ENCODE measurements at places on chromosomes 5 and 9. TPM values are rescaled to one million over a fixed set of nuclear protein-coding genes. Genes with fewer than 3 reads are reported as not detected.

The GPR21 gene
- 0.68 TPM for total RNA-seq

DNA sequence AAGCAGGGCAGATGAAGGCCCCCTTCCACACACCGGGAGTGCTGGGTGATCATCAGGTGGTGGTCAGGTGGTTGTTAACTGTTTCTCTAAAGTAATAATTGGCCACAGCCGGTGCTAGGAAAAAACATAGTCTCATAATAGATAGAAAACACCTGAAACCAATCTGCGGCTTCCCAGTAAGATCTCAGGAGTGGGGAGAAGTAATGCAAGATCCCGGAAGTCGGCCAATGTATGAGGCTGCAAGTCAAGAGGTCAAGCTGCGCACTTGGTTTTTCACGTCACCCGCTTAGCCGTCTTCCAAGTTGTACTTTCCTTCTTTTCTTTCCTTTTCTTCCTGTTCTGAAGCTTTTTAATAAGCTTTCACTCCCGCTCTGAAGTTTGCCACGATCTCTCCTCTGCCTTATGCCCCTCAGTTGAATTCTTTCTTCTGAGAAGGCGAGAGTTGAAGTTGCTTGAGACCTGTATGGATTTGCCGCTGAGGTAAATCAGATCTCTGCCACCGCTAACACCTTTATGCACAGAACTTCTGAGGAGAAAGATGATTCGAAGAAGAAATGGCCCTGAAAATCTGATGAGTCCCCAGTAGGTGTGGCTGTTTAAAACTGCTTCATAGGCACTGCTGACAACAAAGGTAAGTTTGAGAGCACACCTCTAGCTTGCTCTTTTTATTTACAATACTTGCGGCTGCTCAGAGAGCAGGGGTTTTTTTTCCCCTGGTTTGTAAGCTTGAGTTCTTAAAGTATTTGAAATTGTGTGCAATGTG, 406.6 kb downstream of the FAM170A start:
- DNase-seq = no peak
- no peak overlapping the region for H3K4me3 ChIP-seq
- no peak overlapping the region for H3K27ac ChIP-seq
- no peaks in the 10 kb centered on the region for H3K36me3 ChIP-seq

GRCh38 chr5:68379275-68380036, 163.9 kb downstream of the PIK3R1 start:
- H3K27ac ChIP-seq = no peak overlapping the region
- H3K4me1 ChIP-seq = no peaks in the 10 kb centered on the region
- no peaks in the 10 kb centered on the region for H3K36me3 ChIP-seq
- H3K27me3 ChIP-seq = no peaks in the 10 kb centered on the region
- DNase-seq = no peak

- H3K4me3 ChIP-seq = no peak overlapping the region
- no peak for DNase-seq
- no peaks in the 10 kb centered on the region for H3K4me1 ChIP-seq
- no peaks in the 10 kb centered on the region for H3K27me3 ChIP-seq
- H3K27ac ChIP-seq = no peak overlapping the region
Observed at GRCh38 chr5:180787711-180788431, 14.7 kb downstream of the MGAT1 start.

DNA sequence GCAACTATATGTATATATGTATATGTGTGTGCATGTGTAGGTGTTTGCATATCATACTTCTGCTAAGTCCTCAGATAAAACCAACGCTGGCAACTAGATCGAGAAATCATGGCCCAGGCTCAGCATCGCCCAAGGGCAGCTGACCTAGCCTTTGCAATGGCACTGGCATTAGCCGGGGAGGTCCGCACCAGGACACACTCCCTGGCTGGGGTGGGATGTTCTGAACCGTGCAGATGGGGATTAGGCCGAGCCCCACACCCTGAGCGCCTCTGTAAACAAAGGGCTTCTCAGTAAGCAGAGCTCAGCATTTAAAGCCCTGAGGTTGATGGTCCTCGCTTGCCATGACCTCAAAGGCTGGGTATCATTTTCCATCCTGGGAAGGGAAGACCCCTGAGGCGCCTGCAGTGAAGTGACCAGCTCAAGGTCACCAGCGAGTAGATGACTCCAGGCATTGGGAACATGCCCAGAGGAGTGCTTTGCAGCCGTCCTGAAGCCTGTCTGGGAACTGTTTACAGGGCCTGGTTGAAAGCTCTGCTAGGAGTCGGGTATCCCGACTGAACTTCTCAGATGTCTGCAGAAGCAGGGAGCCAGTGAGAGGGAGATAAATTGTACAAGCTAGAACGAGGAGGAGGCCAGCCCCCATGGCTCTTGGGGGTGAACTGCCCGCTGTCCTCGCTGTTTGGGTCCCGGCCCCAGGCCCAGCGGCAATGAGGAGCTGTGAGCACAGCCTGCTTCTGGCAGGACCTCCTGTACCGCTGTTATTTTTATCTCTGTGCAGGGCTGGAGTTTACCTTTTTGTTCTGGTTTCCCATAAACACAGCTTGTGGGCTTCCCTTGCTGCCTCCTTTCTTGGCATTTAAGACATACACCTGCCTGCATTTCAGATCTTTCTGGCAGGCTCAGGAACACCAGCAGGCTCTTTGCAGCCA, 18.4 kb downstream of the GADD45G start:
- no peaks in the 10 kb centered on the region for H3K27me3 ChIP-seq
- H3K36me3 ChIP-seq = no peaks in the 10 kb centered on the region
- no peak overlapping the region for H3K4me3 ChIP-seq

GRCh38 chr5:159912033-159912800, 4.1 kb upstream of the ADRA1B start:
- no peak for DNase-seq
- H3K27me3 ChIP-seq = no peaks in the 10 kb centered on the region
- H3K36me3 ChIP-seq = no peaks in the 10 kb centered on the region
- H3K4me1 ChIP-seq = peaks cover 53% of the 10 kb centered on the region
- no peak overlapping the region for H3K4me3 ChIP-seq
- peak overlapping the region; percentile 90 for H3K27ac ChIP-seq

GRCh38 chr5:32420506-32420905, 24.0 kb downstream of the ZFR start:
- H3K36me3 ChIP-seq = no peaks in the 10 kb centered on the region
- no peak overlapping the region for H3K27ac ChIP-seq
- DNase-seq = no peak
- no peaks in the 10 kb centered on the region for H3K27me3 ChIP-seq
- H3K4me1 ChIP-seq = peaks cover 5% of the 10 kb centered on the region
- H3K4me3 ChIP-seq = no peak overlapping the region
